Activated CD4-positive, alpha-beta T cell treated with anti-CD3 and anti-CD28 coated beads, Interleukin-2, amount 10 ng/mL, durations not matched to agents 7 days and 5 days (primary cell): ENCODE measurements at places on chromosomes 13 and 19.

DNA sequence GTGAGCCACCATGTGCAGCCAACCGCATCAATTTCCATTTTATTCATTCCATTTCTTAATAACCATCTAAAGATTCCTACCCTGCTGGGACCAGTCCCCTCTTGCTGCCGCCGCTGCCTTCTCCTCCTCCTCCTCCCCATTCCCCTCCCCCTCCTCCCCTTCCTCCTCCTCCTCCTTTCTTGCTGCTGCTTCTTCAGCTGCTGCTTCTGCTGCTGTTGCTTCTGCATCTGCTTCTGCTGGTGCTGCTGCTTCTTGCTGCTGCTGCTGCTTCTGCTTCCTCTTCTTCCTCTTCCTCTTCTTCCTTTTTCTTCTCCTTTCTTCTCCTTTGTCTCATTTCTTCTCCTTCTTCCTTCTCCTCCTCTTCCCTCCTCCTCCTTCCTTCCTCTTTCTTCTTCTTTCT is 20.0 kb upstream of the SPRYD7 start:
- peaks cover 5% of the 10 kb centered on the region for H3K36me3 ChIP-seq
- no peak overlapping the region for H3K4me3 ChIP-seq
- H3K4me1 ChIP-seq, result no peaks in the 10 kb centered on the region
- H3K27ac ChIP-seq, result no peak overlapping the region
- DNase-seq, result no peak

GRCh38 chr13:92297971-92298942 is 899.8 kb downstream of the GPC5 start:
- DNase-seq, result no peak
- no peaks in the 10 kb centered on the region for H3K27me3 ChIP-seq
- no peaks in the 10 kb centered on the region for H3K36me3 ChIP-seq

- H3K36me3 ChIP-seq, result peaks cover 44% of the 10 kb centered on the region
- DNase-seq, result no peak
- H3K4me3 ChIP-seq, result no peak overlapping the region
These were observed 17.1 kb downstream of the GPATCH1 start for GRCh38 chr19:33098055-33098534.

GRCh38 chr19:27673986-27674385 is 1539.0 kb downstream of the UQCRFS1 start:
- no peaks in the 10 kb centered on the region for H3K4me1 ChIP-seq
- no peak for DNase-seq
- no peaks in the 10 kb centered on the region for H3K27me3 ChIP-seq
- no peak overlapping the region for H3K27ac ChIP-seq

- no peak for DNase-seq
- H3K4me1 ChIP-seq, result peaks cover 5% of the 10 kb centered on the region
- no peaks in the 10 kb centered on the region for H3K36me3 ChIP-seq
These were observed 135.3 kb upstream of the MIR17HG start for GRCh38 chr13:91212231-91212630.
